Stimulated activated CD4-positive, alpha-beta T cell treated with anti-CD3 and anti-CD28 coated beads, Interleukin-1b, Interleukin-23, amount 100 ng/mL, for 1 hour (primary cell): ENCODE measurements at places on chromosomes 3 and 15.
A peak's percentile ranks its signal among the peaks of the same experiment; 100 is the strongest.

DNA sequence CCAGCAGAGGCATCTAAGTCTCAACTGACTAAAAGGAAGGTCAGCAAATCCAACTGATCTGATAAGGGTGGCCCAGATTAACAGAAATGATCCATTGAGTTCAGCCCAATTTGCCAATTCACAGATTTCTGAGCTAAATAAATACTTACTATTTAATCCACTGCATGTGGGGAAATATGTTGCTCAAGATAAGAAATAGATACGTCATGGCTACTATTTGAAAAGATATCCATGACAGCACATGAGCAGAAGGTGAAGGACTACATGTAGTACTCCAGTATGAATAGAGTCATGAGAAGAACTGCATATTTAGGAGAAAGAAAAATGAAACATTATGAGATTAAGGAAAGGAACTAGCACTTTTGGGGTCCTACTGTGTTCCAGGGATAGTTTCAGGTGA, 332.4 kb downstream of the ARPP21 start:
- no peak for DNase-seq

DNA sequence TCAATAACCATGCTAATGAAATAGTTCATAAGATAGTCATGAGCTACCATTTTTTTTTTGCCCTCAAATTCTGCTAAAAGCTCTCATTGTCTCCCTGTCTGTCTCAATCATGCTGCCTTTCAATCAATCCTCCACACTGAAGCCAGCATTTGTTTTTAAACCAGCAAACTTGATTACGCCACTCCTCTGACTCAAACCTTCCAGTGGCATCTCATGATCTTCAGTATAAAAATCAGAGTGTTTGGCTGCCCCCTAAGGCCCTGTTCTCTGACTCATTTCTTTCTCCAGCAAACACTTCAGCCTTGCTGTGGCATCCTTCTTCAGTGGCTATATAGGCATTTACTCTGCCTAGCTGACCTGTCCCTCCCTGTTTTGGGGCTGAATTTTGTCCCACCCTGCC, 36.0 kb upstream of the EOMES start:
- no peak for DNase-seq

DNA sequence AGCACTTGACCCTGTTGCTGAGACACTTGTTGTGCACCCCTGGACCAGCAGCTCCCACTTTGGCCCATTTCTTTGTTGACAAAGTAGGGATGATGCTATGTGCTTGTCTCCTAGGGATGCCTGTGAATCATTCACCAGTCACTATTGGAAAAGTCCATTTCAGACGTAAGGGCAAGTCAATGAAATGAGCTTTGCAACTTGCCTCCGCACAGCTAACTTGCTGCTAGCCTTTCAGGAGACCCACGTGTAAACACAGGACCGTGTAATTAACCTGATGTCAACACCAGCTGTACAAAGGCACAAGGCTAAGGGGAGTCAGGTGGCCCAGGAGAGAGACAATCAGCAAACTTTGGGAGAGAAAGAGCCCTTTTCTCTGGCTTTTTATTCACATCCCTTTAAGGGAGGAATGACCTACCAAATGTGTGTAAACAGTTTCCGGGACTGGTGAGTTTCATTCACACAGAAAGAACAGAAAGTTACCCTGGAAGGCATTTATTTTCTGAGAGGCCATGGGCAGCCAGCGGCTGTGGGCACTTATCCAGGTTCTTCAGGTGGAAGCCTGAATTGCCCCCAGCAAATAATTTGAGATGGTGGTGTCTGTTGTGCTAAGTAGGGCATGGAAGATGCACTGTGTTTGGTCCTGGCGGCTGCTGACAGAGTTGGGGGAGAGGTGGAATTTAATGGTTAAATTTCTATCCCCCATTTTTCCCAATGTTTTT, 54.0 kb downstream of the TIPARP start:
- no peak for DNase-seq

DNA sequence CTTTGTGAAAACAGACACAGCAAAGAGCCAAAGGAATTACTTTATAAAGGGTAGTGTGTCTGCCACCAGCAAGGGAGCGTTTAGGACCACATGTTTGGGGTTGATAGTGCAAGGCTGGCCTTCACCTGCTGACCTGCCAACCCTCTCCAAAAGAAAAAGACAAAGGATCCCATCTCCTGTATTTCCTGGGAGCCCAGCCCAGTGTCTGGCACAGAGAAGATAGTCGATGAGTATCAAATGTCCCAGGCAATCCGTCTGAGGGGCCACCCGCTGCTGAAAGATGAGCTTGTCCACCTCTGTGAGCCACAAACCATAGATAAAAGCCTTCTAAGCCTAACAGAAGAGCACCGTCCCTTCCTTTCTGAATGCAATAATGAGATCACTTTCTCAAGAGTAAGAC, 154.8 kb upstream of the CTNNB1 start:
- DNase-seq: no peak

- DNase-seq: no peak
These were observed 82.4 kb downstream of the CCNL1 start for GRCh38 chr3:157077565-157077991.

- DNase-seq: no peak
These were observed 921.2 kb downstream of the SQOR start for GRCh38 chr15:46556010-46556409.

DNA sequence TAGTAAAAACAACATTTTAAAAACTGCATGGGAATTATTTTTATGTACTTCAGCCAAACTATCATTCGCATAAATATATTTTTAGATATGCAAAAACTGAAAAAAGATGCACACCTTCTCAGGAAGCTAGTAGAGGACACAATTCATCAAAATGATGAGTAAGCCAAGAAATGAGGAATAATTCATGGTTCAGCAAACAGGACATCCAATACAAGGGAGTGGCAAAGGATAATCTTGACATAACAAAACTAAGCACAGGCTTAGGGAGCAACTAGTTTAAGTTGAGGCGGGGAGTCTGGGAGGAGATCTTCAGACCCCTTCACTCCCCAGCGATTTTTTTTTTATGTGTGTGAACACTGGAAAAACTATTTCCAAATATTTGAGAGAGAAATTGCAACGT, 93.7 kb downstream of the ZNF280D start:
- DNase-seq: no peak

DNA sequence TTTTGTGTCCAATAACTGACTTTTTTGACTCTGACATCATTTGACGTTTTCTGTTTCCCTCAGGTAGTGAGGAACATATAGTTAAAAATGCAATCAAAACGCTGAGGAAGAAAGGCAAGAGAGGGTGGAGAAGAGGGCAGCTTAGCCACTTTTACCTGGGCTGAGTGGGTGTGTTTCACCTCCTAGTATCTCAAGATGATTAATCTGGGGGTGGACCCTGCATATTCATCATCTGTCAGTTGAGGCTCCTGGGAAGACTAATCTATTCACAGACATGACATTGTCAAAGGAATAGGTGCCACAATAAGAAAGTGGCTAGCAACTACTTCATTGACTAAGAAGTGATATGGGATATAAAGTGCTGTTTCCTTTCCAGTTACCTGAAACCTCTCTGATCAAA, 331.5 kb upstream of the RARB start:
- DNase-seq: no peak

DNA sequence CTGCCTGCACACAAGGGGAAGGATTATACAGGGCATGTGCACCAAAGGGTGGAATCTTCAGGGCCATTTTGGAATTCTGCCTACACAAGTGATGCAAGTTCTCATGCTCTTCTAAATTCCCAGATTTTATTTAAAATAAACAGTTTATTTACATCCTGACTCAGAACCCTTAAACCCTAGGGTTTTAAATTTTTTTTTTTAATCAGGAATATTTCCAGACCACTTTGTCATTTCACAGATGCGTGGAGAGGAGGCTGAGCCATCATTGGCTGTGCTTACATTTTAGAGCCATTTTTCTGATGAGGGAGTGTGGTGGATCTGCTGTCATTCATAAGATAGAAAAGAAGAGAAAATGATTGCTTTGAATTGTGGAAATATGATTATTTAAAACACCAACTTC, 65.2 kb upstream of the MNS1 start:
- no peak for DNase-seq

DNA sequence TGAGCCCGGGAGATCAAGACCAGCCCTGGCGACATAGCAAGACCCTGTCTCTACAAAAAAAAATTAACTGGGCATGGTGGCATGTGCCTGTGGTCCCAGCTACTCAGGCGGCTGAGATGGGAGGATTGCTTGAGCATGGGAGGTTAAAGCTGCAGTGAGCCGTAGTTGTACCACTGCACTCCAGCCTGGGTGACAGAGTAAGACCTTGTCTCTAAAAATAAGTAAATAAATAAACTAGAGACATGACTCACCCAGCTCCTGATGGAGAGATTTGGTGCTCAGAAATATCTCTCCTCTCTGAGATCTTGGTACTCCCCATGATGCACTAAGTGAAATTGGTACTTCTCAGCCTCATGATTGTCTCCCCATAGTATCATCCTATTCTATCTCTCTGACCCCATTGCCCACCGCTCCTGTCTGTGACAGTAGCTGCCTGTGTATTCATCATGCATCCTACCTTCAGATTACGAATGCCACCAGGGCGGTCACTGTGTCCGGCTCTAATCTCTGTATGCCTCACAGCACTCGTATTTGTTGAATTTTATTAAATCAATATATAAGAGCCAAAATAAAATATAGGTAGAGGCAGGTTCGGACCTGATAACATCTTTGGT, 50.9 kb downstream of the ABHD2 start:
- no peak for DNase-seq

- DNase-seq: no peak
These were observed 11.4 kb downstream of the GPR87 start for GRCh38 chr3:151305060-151305774.

DNA sequence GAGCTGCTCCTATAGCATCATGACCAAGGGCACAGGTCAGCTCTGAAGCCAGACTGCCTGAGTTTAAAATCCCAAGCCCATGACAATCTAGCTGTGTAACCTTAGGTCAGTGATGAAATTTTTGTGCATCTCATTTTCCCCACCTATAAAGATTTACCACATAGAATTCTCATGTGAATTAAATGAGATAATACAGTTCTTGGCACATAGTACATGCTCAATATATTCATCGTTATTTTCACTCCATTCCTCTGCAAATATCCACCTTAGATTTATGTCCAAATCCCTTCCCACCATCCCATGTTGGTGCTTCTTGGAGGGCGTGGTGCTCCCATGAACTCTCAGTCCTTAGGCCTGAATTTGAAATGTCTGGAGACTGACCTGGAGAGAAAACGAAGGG, 300.1 kb downstream of the TLE3 start:
- DNase-seq: no peak

DNA sequence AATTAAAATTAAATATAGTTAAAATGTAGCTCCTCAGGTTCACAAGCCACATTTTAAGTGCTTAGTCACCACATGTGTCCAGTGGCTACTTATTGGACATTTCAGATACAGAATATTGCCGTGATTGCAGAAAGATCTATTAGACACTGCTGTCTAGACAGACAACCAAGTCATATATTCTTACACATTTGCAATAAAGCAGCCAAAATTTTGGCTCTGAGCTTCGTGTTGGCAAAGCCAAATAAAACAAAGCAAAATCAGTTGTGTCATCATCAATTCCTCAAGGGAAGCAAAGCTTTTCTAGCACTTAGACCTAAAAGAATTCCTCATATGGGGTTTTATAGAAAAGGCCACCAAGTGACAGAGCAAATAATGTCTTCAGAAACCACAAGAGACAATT, 193.1 kb upstream of the LPP start:
- DNase-seq: no peak

GRCh38 chr15:90143166-90143655, 40.9 kb upstream of the IDH2 start:
- DNase-seq: peak; percentile 29

- no peak for DNase-seq
These were observed 19.6 kb upstream of the CHMP2B start for GRCh38 chr3:87207460-87207859.

DNA sequence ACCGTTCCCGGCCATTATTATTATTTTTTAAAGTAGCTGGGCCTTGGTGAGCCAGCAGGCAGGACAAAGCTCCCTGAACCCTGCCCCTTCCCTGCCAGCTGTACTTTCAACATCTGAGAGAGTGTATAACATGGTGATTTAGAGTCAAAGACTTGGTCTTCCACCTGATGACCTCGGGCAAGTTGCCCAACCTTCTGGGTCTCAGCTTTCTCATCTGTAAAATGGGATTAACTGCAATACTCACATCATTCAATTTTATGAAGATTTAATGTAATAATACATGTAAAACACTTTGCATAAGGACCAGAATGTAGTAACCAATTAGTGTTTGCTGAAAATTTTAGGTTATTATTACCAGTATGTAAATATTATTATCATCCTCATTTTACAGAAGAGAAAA, 11.9 kb upstream of the TRH start:
- no peak for DNase-seq

DNA sequence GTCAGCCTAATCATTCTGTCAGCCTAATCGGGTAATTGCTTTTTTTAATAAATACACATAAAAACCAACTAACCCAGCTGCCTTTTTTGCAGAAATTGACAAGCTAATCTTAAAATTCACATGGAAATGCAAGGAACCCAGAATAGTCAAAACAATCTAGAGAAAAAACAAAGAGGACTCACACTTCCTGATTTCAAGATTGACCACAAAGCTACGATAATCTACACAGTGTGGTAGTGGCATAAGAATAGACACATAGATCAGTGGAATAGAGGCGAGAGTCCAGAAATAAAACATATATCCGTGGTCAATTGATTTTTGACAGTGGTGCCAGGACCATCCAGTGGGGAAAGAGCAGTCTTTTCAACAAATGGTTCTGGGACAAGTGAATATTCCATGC, 2.4 kb upstream of the C3orf20 start:
- DNase-seq: no peak

DNA sequence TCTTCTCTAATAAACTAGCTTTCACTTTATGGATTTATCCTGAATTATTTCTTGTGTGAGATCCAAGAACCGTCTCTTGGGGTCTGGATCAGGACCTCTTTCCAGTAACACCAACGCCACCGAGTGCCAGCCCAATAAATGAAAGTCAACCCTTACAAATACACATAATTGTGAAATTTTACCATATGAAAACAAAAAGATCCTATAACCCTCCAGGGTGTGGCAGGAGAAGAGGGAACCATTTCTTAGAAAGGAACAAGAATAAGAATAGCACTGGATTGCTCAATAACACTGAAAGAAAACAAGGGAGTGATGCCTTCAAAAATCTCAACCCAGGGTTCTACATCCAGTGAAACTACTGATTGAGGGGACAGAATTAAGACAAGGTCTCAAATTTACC, 51.6 kb upstream of the ACKR4 start:
- DNase-seq: no peak

GRCh38 chr3:17301271-17301670, 416.5 kb downstream of the PLCL2 start:
- no peak for DNase-seq

GRCh38 chr3:49553324-49553691, 969 bp upstream of the BSN start:
- DNase-seq: no peak

DNA sequence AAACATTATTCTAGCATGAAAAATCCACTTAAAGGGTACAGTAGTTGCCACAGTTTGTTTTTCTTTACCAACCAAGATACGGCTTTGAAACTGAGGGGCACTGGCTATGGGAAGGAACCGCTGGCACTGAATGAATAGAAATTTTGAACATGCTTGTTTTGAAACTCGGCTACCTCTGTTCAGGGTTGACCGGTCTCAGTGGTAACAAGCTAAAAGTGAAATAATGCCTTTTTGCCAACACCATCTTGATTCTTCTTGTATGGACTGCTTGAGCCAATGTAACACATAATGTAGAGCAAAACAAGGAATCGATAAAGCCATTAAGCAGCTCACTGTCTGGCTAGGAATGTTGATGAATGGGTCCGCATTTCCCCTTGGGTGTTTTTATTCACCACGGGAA, 36.5 kb downstream of the PTPRG start:
- DNase-seq: no peak
